Karpas-422 (cell line): ENCODE measurements at places on chromosomes 1 and 21.

DNA sequence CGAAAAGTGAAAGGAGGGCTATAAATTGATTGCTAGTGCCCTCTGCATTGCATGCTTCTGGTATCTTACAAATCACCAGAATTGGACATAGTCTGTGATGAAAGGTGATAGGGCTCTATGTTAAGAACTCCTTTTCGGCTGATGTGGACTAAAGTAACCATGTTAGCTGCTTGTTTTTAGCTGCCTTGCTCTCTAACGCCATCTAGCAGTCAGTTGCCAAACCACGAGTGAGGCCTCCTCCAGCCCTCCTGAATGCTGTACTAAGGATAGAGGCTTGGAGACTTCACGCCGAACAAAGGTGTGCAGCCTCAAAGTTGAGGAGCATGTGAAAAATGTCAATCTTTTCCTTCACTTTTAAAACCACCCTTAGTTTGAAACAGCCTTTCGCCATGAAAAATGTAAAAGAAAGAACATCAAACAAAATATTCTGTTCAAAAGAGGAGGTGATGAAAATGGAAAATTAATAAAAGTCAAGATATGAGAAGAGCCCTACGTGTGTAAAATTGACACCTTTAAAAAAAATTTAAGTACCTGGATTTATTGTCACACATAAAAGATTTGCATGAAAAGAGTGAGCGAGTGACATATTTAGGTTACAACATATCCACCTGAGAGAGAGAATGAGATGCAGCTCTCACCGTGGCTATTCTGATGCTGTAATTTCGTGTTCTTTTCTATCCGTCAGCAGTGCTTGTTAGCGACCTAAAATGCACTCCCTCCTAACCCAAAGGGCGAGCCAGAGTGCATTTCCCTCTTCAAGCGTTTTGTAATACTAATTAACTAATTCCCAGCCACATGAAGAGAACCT lies 8.1 kb downstream of the LRRC53 start:
- DNase-seq: peak; percentile 91

- DNase-seq: no peak
Observed at GRCh38 chr1:77757603-77758002, 2.0 kb downstream of the USP33 start.

GRCh38 chr1:21613072-21613867 lies 55.9 kb downstream of the RAP1GAP start:
- DNase-seq: no peak

DNA sequence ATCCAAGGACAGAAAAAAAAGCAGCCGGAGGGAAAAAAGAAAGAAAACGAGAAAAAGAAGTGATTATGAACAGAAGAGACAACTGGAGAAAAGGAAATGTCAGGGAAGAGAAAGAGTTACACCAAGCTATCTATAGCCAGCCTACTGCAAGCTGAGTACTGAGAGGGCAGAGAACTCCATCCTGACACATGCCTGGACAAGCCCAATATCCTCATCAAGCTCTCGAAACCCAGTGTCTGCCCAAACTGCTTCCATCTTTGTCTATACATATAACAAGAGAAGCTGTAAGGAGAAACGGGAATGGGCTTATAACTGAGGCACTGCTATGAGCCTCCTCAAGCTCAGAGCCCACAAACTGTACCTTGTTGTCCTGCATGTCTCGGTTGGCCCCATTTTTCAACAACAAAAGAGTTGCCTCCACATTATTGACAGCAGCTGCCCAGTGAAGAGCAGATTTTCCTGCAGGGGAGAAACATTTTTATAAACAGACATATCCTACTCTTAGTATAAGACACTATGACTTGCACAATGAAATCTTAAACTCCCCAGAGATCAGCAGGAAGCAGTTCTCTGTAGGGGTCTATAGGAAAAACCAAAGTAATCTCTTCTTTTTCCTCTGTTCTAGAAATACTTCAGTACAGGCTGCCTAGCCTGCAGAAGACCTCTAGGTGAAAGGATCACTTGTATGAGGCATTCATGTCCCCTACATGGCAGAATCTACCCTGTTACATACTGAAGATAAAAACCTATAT lies 21.2 kb upstream of the ADAM30 start:
- DNase-seq: no peak

- DNase-seq: no peak
Observed at GRCh38 chr1:84603223-84603622, 29.0 kb upstream of the CTBS start.

- DNase-seq: no peak
Observed at GRCh38 chr1:114330451-114330983, 176.8 kb upstream of the SYT6 start.

DNA sequence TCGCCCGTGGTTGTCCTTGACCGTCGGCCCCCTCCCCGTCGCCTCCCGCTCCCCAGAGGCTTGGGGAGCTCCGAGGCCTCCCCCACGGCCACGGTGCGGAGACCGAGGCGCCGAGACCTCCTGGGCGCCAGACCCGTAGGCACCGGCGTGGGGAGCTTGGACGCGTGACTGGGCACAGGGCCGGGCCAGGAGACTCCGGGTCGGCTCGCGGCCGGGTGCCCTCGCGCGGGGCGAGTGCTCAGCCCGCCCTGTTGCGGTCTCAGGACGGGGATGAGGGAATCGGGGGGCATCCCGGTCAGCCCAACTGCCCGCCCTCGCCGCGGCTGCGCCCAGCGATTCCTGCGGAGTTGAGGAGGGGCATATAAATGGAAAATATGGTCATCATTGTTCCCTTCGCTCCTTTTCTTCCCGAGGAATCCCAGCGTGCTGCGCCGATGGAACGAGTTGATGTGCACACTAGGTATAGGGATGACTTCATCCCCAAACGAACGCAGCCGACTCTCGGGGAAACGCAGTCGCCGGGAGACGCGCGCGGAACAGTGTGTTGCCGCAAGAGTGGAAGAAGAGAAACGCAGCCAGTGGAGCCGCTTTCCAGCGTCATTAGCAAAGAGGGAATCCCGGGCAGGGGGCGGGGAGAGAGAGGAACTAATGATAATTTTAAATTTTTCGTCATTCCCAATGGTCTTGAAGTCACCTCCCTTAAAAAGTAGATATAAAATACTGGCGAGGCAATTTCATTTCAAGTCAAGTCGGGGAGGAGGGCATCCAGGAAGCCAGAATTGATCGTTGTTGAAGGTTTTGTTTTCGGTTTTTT lies 747 bp upstream of the ENAH start:
- no peak for DNase-seq

DNA sequence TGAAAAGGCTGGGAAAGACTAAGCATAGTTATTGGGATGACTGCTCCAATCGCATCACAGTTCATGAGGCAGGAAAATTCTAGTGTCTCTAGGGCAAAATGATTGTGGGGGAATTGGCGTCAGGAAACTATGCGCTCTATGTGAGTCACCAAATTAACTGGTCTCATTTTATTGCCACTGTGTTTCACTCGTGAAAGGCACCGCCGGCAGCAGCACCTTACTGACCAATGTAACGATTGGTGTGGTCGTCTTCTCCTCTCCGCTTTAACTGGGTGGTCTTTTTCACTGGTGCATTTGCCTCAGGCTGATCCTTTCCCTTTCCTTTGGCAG lies 83.5 kb downstream of the SPAG17 start:
- DNase-seq: no peak

GRCh38 chr1:198678301-198678836 lies 39.5 kb downstream of the PTPRC start:
- DNase-seq: peak; percentile 85
